ENCODE measurements at places on chromosomes 4 and X.

DNA sequence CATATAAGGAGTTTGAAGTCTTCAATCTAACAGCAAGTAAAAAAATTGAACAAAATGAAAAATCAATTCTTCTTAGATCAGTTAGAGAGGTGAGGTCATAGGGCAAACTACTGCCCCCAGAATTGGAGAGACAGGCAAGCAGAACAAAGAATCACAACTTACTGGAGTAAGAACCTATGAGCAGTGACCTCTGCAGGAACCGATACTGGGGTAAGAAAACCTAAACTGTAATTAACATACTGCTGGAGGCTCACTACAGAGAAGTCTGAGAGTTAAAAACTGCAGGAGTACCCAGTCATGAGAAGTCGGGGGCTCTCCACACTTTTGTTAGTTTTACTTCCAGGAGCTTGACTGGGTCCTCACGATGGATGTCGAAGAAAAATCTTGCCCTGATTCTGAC is 16.0 kb downstream of the CLDN22 start:
- no peak for DNase-seq

DNA sequence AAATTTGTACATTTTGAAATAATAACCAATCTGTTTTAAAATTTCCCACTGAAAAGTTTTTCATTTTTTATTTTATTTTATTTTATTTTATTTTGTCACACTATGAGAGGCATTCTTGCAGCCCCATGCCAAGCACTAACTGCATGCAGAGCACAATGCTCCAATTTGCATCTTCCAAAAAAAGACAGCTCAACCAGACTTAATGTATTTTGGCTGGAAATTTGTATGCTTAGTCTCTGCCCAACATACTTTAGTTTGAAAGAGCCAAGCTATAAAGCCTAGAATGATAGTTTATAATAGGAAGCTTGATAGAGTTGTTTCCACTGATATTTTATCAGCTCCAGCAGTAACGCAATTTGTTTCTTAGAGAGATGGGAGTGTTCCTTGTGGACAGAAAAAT is 235.5 kb downstream of the GALNTL6 start:
- no peak for DNase-seq

- no peak for DNase-seq
Observed at GRCh38 chrX:94551831-94552230, 877.8 kb downstream of the FAM133A start.

DNA sequence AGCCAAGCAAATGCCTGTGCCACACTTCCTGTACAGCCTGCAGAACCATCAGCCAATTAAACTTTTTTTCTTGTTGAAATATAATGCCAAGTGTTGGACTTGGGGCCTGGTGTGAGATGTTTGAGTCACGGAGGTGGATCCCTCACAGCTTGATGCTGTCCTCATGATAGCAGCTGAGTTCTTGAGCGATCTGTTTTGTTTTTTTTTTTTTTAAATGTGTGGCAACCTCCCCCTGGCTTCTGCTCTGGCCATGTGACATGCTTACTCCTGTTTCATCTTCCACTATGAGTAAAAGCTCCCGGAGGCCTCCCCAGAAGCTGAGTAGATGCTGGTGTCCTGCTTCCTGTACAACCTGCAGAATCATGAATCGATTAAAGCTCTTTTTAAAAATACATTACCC is 973.3 kb upstream of the FTHL17 start:
- DNase-seq, result no peak

DNA sequence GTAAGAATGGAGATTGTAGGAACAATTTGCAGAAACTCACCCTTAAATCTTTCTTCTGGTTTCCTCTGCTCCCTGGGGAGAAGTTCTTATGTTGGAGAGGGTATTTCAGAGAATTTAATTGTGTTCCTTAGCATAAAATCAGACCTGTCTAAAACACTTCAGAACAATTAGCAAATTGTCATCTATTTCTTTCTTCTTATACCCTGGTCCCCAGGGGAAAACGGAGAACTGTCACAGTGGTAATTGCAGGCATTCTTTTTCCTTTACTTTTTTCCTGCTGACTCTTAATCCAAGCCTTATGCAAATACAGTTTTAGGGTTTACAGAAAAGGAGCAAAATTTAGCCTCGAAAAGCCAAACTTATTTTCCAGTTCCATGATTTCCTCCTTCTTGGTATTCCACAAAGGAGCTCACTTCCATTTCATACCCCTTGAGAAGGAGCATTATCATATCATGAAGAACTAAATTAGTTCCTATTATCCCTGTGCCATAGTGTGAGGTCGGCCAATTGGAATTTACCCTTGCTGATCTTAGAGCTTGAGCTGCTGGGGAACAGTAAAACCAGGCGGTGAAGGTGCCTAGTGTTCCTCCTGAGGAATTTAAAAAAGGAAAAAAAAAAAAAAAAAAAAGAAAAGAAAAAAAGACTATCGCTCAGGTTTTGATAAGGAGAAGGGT is 173.8 kb downstream of the IL15 start:
- DNase-seq, result no peak

Data from naive thymus-derived CD4-positive, alpha-beta T cell (primary cell).